ENCODE measurements at places on chromosomes 11 and 22.

DNA sequence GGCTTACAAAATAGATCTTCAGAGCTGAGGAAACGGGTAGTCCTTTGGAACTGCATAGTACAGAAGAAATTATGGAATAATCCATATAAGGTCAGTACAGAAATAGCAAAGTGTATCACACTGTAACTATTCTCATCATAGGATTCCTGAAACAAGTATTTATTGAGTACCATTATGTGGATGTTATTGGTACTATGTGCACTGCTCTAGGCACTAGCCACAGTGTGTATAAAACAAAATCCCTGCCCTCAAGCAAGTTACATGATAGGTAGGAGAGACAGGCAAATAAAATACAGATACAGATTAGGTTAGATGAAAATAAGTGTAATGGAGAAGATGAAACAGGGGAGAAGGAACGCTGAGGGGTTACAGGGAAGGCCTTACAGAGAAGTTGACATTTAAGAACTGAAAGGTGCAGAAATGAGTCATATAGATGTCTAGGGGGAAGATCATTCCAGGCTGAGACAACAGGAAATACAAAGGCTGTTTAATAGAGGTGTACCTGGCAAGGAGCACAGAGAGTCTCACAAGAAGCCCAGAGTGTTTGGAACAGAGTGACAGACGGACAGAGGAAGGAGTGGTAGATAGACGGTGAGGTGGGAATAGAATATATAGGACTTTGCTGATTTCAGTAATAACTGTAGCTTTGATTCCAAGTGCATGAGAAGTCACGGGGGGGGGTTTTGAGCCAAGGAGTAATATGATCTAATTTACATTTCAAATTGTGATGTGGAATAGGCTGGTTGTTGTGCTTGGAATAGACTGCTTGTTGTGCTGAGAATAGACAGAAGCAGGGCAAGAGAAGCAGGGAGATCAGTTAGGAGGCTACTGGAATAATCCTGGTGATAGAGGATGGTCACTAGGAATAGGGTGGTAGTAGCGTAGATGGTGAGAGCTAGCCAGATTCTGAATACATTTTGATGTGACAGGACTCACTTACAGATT lies 13.7 kb downstream of the RNF141 start:
- no peak overlapping the region for H3K4me3 ChIP-seq
- H3K36me3 ChIP-seq: no peaks in the 10 kb centered on the region
- no peaks in the 10 kb centered on the region for H3K4me1 ChIP-seq
- no peaks in the 10 kb centered on the region for H3K27me3 ChIP-seq

DNA sequence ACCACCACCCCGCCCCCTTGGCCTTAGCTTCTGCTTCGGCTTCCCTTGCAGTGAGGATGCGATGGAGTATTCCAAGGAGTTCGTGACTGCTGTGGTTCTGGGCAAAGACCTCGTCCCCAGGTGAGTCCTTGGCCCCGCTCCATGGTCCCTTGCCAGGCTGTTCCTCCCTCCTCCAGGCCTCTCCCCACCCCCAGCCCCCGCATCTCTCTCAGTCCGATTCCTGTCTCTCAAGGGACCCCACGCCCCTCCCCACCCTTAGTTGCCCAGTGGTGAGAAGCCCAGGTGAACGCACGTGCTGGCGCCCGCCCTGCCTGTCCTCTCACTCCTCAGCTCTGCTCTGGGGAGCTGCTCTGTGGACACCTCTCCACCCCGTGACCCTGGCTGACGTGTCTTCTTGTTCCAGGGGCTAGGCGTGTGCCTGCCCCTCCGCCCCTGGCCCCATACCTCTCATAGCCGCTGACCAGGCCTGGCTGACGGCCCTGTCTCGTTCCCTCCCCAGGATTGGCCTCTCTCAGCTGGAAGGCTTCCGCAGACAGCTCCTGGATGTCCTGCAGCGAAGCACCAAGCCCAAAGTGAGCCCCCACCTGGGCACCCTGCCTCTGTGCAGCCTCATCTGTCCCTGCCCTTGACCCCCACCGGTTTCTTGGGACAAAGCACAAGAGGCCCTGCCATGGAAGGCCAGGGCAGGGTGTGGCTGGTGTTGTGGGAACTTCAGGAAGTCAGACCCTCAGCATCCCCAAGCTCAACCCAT lies 14.6 kb upstream of the MYRF start:
- peak; percentile 55 for DNase-seq
- H3K27ac ChIP-seq: no peak overlapping the region
- H3K4me1 ChIP-seq: no peaks in the 10 kb centered on the region
- no peak overlapping the region for H3K4me3 ChIP-seq
- no peaks in the 10 kb centered on the region for H3K27me3 ChIP-seq

DNA sequence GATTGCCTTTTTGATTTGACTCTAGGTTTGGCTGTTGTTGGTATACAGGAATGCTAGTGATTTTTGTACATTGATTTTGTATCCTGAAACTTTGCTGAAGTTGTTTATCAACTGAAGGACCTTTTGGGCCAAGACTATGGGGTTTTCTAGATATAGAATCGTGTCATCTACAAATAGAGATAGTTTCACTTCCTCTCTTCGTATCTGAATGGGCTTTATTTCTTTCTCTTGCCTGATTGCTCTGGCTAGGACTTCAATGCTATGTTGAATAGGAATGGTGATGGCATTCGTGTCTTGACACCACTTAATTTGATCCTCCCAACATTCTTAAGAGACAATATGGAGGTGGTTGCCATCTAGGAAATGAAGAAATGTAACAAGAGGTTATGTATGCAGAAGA lies 388.1 kb upstream of the API5 start:
- no peak overlapping the region for H3K27ac ChIP-seq
- H3K4me3 ChIP-seq: no peak overlapping the region
- no peak for DNase-seq
- no peaks in the 10 kb centered on the region for H3K27me3 ChIP-seq
- H3K4me1 ChIP-seq: no peaks in the 10 kb centered on the region

DNA sequence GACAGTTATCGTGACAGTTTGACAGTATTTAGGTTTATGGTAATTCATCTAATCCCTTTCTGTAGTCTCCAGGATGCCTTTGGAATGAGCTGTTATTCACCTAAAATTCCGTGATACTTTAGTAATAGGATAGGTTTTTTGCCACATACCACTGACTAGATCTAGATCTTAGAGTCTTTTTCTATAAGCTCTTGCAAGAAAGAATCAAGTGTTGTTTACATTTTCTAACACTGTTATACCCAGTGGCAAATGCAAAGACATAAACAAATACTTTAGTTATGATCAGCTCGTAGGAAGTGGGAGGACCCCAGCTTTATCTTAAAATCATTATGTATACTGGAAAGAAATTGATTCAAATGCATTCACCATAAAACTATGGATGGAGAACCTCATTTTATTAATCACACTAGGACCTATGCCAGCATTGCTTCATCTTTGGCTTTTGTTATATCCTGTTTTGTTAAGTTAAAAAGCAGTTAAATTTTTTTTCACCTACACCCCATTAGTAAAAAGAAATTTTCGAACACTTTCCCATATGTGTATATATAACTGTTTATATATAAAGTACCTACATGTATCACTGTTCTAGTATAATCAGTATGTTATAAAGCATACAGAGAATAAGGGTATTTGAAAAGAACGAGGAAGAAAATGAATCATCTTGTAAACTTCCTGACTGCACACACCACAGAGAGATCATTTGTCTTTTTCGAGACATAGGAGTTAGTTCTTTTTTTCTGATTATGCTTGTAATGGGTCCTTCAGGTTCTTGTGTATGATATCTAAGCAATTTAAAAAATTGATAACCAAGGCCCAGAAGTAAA lies 60.9 kb downstream of the PDHX start:
- no peaks in the 10 kb centered on the region for H3K27me3 ChIP-seq
- peak; percentile 85 for DNase-seq
- H3K27ac ChIP-seq: no peak overlapping the region
- H3K4me1 ChIP-seq: peaks cover 4% of the 10 kb centered on the region
- H3K36me3 ChIP-seq: no peaks in the 10 kb centered on the region
- no peak overlapping the region for H3K4me3 ChIP-seq

DNA sequence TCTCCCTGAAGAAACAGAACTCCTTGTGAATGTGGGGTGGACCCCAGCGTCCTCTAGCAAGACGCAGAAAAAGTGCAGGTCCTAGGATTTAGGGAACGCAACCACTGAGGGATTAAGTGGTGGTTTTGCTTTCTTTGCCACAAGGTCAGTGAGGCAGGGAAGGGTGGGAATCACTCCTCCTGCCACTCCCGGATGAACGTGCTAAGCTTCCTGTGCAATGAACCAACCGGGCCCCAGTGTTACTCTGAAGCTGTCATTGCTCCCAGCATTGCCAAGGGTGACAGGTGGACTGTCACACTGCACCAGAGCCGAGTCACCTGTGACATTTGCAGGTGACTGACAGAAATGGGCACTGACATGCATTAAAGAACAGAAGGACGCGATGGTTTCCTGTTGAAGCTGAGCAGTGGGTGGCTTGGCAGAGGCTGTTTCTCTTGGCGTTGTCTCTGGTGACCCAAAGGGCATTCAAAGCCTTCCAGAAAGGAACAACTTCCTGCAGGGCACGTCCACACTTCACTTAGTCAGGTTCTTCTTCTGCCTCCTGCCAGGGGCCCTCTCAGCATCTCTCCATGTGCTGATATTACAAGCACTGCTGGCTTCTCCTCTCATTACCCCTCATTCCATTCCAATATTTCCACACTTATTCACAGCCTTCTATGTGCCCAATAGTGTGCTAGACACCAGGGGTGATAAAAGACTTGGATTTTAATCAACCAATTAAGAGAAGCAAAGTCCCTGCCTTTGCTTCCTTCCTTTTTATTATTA lies 9.7 kb downstream of the KIRREL3 start:
- no peak overlapping the region for H3K4me3 ChIP-seq
- no peak overlapping the region for H3K27ac ChIP-seq
- H3K27me3 ChIP-seq: no peaks in the 10 kb centered on the region
- no peaks in the 10 kb centered on the region for H3K36me3 ChIP-seq
- no peak for DNase-seq
- no peaks in the 10 kb centered on the region for H3K4me1 ChIP-seq

DNA sequence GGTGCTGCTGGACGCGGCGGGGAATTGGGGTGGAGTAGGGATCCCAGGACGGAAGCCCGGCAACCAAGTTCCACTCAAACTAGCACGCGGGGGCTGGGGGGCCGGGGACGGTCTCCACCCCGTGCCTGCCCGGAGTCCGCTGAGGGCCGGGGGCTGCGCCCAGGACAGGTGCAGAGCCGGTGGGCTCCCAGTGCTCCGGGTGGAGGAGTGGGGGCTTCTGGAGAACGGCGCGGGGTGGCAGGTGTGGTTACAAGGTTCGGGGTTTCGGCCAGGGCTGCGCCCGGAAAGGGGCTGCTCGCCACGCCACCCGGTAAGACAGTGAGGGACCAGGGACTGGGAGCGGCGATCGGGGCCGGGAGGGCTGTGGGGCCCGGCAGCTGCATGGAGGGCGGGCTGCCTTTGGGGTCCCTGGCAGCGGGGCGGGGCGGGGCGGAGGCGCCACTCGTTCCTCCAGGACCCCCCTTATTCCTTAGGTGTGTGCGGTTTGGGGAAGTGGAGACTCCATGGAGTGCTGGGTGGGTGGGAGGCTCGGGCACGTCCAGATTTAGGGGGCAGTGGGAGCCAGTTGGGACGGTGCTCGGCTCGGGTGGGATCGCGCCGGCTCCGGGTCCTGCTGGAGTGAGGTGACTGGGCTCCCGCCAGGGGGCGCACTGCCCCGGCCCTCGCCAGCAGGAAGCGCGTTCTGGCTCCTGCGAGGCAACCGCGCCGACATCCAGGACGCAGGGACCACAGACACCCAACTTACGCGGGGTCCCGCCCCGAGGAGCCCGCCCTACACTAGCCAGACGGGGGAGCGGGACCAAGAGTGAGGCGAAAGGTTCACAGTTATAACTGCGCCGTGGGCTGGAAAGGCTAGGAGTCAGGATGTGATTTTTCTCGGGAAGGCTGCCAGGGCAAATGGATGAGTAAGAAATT lies 868 bp downstream of the TSPAN18 start:
- peaks cover 21% of the 10 kb centered on the region for H3K4me1 ChIP-seq
- H3K27me3 ChIP-seq: no peaks in the 10 kb centered on the region
- H3K27ac ChIP-seq: peak overlapping the region; percentile 34
- no peaks in the 10 kb centered on the region for H3K36me3 ChIP-seq
- H3K4me3 ChIP-seq: peak overlapping the region; percentile 15
- DNase-seq: peak; percentile 88
